ENCODE measurements at places on chromosomes 2 and 18.

DNA sequence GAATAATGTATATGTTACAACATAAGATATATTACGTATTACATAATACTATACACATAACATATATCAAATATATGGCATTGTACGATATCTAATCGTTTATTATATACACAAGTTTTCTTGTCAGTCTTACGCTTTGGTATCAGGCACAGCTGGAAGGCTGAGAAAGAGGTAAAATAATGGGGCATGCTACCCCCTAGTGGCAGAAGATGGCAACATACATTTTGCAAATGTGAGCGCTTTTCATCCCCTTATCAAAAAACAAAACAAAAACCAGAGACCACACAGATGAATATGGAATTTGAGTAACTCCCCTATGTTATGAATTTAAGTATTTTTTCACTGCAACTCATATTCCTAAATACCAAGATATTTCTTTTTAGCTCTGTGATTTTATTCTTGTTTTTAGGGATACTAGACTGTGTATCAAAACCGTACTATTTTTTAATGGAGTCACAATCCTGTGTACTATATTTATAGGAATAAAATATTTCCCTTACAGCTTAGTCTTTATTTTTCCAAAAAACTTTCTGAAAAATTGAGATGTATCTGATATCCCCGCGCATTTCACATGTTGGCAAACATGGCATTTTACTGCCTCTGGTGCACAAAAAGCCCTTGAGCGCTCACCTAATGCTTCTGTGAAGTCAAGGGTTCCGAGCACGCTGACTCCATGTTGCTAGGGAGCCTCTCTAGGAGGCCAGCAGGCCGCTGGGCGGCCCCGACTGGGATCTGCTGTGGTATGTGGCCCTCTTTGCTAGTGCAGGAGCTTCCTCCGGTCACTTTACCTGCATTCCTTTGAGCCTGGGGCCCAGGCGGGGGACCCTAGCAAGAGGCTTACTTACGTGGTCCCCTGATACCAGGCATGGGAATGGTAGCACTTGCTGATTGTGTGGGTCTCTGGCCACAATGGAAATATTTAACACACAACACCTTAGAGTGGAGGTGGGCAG, 62.5 kb downstream of the SLC4A3 start:
- peak; percentile 36 for DNase-seq

DNA sequence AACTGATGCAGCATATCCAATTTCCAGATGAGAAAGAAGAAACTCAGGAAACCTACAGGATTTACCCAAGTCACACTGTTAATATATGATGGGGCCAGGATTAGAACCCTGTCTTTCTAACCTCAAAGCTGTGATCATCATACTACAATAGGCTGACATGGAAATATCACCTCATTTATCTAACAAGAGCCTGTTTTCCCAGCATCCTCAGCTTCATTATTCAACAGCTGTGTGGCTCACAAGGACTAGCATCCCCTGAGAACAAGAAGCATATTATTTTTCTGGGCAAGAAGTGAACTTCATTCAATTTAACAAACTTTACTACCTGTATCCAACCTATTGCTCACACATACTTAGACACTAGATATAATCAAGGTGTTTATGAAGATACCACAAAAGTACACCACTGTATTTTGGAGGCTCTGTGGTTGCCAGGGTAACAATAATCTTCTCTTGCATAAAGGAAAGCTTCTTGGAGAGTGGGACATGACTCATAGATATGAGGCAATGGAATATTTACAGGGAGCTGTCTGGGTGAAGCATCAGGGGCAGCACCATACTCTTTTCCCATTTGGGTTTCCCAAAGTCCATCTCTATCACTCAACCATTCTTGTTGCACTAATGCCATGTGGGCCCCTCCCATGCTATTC, 218.2 kb downstream of the RAD51AP2 start:
- DNase-seq: no peak

GRCh38 chr2:17804358-17804757, 11.9 kb upstream of the MSGN1 start:
- no peak for DNase-seq

GRCh38 chr18:28766027-28766426, 589.1 kb upstream of the CDH2 start:
- no peak for DNase-seq

- DNase-seq: no peak
These were observed 156.6 kb downstream of the DNAH7 start for GRCh38 chr2:195912079-195912478.

DNA sequence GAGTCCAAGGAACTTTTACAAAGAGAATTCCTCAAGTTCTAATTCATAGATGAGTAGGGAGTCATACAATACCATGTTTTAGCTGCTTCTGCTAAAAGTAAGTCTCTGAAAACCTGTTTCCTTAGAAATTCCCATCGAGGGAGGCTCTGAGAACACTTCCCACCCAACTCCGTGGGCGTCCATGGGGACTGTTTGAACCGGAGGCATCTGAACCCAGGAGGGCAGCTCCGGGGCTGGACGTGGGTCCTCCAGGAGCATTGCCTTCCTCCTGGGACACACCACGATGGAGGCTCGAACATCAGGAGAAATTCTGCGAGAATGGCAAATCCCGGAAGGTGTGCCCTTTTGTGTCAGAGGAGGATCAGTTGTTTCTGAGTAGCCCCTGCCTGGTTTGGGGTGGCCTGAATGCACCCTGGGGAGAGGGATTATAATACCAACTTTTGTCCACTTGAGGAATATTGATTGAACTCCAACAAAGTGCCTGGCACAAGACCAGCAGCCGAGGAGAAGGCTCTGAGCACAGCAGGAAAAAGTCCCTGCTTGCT, 327.5 kb upstream of the SALL3 start:
- DNase-seq: no peak

DNA sequence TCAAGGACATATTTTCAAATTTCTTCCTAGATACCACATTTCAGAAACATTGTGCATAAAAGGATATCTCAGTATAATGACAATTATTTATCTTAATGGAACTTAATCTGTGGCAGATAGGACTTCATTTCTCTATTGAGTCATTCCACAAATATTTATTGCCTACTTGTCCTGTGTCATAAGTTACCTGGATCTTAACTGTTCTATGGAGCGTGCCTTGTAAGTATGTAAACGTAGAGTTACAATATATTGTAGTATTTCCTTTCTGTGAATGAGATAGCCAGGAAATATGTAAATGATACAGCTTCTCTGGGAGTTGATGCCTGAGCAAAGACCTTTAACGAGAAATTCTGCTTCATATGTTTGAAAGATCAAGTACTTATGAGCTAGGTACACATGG, 2.5 kb downstream of the AGFG1 start:
- no peak for DNase-seq

GRCh38 chr2:73386894-73387636, 1.4 kb downstream of the ALMS1 start:
- DNase-seq: no peak

DNA sequence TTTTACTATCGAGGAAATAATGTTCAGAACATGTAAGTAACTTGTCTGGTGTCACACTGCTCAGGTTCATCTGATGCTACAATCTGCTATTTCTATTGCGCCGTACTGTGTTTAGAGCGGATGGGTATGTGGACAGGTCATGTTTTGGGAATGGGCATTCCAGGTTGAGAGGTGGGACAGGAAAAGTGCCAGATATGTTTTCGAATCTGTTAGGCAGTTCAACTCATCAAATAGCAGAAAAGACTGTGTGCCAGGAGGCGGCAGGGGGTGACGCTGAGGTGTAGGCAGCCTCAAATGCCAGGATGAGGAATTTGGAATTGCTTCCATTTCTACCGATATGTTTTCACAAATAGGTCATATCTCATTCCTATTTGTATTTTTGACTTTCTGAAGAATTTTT, 123.8 kb downstream of the HRH4 start:
- DNase-seq: no peak

DNA sequence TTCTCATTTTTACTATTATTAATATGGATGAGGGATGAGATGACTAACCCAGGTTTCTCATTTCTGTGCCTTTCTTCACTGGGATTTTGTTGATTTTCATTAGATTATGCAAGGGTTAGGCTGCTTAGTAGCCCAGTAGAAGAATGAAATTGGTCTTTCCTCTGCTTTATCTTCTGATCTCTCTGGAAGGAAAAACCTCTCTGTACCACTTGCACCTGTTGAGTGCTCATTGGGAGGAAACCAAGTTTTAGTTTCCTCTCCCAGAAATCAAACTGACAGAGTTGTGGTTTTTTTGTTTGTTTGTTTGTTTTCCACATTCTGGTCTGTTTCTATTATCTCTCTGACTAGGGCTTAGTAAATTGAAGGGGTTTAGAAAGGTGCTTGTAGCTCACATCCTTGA, 60.8 kb downstream of the KIAA1328 start:
- no peak for DNase-seq

DNA sequence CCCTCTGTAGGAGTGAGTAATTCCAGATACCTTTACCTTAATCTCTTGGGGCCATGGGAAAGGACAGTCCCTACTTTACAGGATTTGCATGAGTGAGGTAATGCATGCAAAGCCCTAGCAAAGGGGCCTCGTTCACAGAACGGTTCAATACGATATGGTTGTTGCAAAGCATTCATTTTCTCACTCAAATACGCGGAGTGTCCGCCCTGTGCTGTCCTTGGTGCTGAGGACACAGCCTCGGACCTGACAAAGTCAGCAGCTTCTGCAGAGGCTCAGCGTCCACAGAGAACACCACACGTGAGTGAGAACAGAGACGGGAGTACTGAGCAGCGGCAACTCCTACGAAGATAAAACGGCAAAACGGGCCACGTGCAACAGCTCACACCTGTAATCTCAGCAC, 125.7 kb downstream of the EIPR1 start:
- DNase-seq: no peak

DNA sequence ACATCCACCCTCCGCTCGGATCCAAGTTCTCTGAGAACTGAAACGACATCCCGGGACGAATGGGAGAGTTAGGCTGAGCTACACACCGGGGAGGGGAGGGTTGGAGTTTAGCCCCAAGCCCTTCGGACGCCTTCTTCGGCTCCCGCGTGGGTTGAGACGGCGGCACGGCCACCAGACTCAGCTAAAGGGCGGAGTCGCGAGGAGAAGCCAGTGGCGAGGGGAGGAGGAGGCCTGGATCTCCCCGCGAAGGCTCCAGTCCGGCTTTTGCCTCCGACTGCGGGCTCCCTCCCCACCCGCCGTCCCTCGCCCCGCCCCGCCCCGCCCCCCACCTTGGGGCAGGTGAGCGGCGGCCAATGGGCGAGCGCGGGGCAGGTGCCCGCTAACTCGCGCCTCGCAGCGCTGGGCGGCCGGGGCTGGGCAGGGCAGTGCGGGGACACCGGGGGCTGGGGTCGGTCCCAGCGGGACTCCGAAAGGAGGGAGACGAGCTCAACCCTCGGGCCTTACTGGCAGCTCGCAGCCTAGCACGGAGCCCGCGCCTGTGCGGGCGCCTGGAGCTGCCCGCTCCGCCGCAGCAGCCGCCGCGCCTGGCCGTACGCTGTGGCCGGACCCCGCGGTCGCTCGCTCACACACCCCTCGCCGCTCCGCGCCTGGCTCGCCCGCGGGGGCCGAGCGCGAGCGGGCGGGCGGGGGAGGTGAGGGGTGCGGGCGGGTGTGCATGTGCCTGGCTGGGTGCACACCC, at the start of gene EMX1:
EMX1 (plus strand) TSS at position 382 of the 739 bp plus-strand sequence; CDS start at position 716, 334 bp downstream.
- peak; percentile 69 for DNase-seq

DNA sequence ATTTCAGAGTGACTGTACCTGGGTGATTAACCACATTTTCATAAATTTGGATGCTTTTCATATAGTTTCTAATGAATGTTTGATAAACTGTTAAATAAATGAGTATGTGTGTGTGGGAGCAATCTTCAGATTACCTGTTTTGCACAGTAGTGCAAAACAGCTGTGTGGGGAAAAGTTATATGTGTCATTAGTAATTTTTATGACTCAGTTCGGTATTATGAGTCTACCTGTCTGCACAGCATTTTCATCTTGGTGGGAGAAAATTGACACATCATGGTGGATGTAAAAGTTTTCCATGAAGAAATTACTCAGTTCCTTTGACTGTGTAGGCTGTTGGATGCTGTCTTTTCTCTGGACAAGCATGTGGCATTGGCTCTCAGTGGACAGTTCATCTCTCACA, 43.8 kb downstream of the LTBP1 start:
- no peak for DNase-seq

DNA sequence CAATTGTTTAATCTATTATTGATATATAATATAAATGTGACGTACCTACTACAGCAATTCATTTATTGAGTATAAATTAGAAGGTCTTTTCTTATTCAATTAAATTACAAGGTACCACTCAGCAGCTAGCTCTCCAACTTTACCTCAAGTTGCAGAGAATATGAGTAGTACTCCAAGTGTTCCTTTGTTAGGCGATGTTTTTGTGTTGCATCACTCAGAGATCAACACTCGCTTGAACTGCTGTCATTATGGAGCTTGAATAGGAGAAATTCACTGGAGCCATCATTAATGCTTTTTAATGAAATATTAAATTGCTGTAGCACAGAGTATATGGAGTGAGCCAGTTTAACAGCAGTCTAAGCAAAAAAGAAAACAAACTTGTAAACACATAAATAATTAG, 320.0 kb downstream of the FSIP2 start:
- DNase-seq: no peak

DNA sequence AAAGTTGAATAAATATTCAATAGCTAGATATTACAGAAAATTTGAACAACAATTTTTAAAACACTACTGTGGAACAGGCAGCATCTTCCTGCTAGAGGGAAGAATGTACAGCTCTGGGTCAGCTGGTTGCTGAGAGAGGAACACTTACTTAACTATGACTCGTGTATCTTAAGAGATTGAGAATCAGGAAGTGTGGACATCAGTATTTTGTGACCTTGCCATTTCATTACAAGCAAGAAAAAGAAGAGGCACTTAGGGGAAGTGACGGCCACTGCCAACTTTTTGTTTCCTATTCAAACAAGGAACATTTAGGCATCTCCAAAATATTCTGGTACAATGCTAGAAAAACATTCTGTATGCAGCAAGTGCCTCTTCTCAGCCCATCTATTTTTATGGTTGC, 45.9 kb downstream of the ITPRID2 start:
- no peak for DNase-seq

DNA sequence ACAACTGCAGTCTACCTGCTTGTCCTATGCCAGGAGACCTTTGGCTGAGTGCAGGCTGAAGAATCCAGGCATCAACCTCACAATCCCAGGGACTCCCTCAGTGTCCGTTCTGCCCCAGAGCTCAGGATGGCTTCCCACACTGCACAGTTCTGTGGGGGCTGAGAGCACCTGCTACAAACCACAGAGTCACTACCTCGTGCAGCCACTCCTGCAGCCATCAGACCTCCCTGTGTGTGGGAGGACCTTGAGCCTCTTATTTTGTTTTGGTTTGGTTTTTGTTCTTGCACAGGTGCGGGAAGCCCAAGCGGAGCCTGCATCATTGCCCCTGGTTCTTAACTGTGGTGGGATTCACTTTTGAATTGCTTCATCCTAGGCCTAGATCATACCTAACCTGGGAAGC, 31.0 kb downstream of the NAT8 start:
- no peak for DNase-seq

DNA sequence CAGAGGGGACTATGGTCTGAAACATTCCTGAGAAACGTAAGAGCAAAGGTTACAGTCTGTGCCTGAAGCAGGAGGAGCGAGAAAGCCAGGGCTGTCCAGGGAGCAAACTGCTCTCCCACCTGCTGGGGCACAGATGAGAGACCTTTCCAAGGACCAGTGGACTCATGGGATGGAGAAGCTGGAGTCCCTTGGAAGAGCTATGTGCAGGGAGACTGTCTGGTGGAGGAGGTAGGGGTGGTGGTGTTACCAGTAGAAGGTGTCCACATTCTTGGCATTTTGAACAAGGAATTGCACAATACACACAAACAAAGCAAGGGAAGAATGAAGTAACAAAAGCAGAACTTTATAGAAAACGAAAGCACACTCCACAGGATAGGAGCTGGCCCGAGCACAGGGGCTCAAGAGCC, 97.9 kb upstream of the CYRIA start:
- no peak for DNase-seq

All from glutamatergic neuron (in vitro differentiated cells).